ENCODE measurements at places on chromosomes 4 and X.

DNA sequence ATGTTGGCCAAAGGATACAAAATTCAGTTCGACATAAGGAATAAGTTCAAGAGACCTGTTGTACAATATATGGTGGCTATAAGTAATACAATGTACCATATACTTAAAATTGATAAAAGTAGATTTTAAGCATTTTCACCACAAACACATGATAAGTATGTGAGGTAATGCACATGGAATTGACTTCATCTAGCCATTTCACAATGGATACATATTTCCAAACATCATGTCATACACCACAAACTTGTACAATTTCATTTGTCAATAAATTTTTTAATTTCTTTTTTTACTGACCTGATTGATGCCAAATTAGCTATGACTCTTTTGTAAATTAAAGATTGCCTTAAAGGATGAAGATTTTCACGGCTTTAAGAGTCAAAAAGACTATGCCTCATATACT lies 103.1 kb upstream of the VCX2 start:
- DNase-seq: no peak

DNA sequence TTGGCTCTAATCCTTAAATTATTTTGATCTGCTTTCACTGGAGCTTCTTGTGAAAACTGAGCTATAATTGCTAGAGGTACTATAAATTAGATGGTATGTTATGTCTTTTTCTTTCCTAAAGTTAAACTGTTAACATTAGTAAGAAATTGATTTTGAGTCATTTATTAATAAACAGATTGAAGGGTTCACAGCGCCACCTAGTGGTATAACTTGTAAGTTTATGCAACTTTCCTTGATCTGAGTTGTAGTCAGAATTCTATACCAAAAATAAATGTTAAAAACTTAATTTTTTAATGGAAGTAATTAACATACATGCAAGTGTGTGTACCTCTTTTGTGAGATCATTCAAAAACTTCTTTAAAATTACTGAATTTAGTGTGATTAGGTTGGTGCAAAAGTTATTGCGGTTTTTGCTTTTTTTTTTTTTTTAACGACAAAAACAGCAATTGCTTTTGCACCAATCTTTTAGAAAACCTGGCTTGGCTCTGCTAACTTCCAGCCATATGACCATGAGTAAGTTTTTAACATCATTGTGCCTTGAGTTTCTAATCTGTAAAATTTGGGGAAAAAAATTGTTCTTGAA lies 151.5 kb downstream of the CENPC start:
- no peak for DNase-seq

GRCh38 chrX:120514236-120514635 lies 45.1 kb upstream of the LAMP2 start:
- DNase-seq: no peak

GRCh38 chr4:119000400-119000799 lies 111.7 kb downstream of the SYNPO2 start:
- DNase-seq: no peak

DNA sequence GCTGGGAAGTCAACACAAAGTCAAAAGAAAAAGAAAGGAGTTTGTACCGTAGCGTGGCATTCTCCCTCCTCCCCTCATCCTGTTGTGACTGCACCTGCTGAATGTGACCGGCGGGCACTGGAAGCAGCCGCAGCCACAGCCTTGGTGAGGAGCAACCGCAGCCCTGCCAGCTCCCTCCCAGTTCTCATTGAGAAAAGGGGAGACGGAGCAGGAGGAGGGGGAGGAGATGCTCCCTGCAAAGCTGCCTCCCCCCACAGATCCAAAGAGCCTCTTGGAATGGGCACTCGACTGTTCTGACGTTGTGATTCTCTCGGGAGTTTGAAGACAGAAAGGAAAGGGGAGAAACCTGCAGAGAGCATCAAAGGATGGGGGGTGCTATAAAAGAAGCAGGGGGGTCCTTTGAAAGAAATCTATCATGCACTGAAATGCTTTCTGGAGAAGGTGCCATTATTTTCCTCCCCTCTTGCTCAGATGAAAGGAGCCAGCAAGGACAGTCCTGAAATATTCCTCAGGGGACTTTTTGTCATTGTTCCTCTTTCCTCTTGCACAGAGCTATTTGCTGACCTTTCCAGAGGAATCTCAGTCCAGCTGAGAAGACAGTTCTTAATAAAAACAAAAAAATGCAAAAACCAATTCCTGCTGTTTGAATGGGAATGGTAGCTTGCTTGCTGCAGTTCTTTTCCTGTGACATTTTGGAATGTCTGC lies 429.7 kb downstream of the MAPK10 start:
- DNase-seq: no peak

DNA sequence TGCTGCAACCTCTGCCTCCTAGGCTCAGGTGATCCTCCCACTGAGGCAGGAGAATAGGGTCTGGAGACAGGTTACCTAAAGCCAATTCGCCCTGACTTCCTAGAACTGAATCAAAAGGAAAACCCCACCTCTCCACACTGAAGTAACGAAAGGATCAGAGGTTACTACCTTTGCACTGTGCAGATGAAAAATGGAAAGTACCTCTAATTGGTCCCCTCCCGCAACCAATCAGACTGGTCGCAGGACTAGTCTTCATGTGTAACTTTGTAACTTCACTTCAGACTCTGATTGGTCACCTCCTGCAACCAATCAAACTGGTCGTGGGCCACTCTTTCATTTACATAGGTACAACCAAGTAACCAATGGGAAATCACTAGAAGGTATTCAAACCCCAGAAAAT lies 61.1 kb downstream of the ATXN3L start:
- no peak for DNase-seq

GRCh38 chrX:130878350-130879341 lies 24.4 kb downstream of the ENOX2 start:
- DNase-seq: no peak

DNA sequence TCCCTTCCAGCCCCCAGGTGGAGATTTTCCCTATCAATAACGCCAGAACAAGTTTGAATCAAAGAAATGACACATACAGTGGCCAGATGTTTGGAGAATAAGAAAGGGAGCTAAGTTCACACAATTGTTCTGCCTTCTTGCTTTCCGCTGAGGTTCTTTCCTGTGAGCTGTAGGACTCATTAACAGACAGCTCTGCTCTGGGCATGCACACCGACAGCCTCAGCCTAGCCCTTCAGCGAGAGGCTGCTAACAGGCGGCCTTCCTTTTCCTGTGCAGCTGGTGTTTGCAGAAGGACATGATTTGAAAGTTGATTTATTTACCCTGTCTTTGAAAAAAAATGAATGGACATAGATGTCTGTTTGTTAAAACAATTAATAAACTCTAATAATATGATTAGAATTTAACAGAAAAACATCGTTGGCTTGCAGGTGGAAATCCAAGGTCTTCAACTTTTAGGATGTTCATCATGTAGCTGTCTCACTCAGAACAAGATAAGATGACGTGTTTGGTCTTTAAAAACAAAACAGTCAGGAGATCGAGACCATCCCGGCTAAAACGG lies 183.3 kb downstream of the KDR start:
- DNase-seq: peak; percentile 72

- DNase-seq: no peak
Measured at GRCh38 chr4:8846046-8846720, 25.5 kb downstream of the HMX1 start.

GRCh38 chr4:141056473-141056872 lies 76.8 kb downstream of the RNF150 start:
- no peak for DNase-seq

Measured in CD8-positive, alpha-beta T cell (primary cell).